AG04449 (cell line): ENCODE measurements at places on chromosomes 1 and 21.

GRCh38 chr1:225464851-225465792 lies 37.3 kb upstream of the LBR start:
- DNase-seq, result no peak

- no peak for DNase-seq
Measured at GRCh38 chr1:116755066-116755465, 836 bp downstream of the CD2 start.

GRCh38 chr1:225770561-225771248 lies 6.9 kb upstream of the SRP9 start:
- DNase-seq, result no peak

DNA sequence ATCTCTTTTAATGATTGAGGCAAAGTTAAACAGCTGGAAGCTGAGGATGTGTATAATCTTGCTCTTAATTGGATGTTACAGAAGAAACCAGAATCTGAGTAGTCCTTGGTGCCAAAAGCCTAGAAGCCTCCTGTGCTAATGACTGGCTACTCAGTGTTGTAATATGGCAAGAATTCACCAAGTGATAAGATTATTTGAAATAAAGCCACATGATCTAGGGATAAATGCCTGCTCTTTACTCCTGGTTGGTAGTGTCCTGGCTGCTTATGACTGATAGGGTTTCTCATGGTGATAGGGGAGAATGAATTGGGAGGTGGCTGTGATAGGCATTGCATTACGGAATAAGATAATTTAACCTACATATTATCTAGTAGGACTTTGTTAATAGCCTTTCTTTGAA lies 13.6 kb upstream of the MAB21L3 start:
- no peak for DNase-seq

DNA sequence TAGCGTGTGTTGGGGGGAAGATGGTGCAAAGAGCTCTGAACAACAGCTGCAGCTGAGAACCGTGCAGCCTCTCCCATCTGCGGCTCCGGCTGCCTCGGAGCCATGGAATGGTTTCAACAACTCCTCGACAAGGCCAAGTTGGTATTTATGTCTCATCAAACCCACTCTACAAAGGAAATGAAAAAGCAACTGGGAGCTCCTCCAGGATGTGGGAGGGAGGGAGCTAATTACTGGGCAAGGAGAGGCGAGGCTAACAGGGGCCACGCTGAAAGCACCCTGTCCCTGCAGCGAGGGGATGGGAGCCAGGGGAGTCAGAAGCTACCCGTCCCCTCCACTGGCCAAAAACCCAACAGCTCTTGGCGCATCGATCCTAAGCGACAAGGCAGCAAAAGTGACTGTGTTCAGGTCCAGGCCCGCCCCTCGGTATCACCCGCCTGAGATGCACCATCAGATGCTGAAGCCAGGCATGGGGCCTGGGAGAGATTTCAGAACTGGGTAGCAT lies 63.1 kb downstream of the ACOT7 start:
- peak; percentile 24 for DNase-seq

- no peak for DNase-seq
Measured at GRCh38 chr1:54814571-54814970, 13.4 kb upstream of the TTC22 start.
